ENCODE measurements at places on chromosomes 7 and 10.

- no peak for DNase-seq
These were observed 84.0 kb upstream of the SMNDC1 start for GRCh38 chr10:110388687-110389052.

- peak; percentile 29 for DNase-seq
These were observed 76.0 kb downstream of the PLXDC2 start for GRCh38 chr10:19892270-19892669.

- DNase-seq: no peak
These were observed 20.3 kb downstream of the ZCCHC24 start for GRCh38 chr10:79425074-79425532.

DNA sequence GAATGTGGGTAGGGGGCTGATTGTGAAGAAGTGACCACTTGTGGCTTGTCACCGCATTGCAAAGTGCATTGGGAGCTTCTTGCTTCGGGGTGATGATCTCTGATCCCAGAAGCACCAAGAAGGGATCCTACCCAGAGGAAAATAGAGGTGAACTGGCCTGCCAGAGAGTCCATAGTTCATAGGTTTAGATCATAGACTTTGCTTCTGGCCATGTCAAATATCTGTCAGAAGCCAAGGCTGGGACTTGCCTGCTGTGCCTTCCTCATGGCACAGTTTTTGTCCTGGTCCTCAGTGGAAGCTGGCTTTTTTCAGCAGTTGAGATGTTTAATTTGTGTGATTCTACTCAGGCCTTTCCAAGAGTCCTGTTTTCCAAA is 1.1 kb downstream of the ZSWIM8 start:
- no peak for DNase-seq

GRCh38 chr10:13340068-13340467 is 8.0 kb downstream of the SEPHS1 start:
- DNase-seq: peak; percentile 44

DNA sequence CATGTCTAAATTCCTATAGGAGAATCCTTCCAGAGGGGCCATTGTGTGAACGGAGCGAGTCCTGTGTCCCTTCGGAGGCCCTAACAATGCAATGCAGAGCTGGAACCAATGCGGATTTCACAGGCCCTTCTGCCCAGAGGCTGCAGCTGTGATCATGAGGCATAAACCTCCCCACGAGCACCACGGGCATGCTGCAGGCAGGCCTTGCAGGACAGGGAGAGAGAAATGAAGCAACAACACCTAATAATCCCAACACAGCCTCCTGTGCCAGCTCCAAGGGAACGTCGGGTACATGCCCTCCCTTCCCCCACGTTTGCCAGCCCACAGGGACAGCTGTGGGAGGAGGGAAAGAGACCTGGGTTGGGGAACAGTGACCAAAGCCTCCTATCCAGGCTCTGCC is 74.4 kb downstream of the TNS3 start:
- DNase-seq: no peak

All from skin of body (tissue), 3 donors.